ENCODE measurements at places on chromosomes 1 and 21. TPM values are rescaled to one million over a fixed set of nuclear protein-coding genes. Genes with fewer than 3 reads are reported as not detected.
A peak's percentile ranks its signal among the peaks of the same experiment; 100 is the strongest.

DNA sequence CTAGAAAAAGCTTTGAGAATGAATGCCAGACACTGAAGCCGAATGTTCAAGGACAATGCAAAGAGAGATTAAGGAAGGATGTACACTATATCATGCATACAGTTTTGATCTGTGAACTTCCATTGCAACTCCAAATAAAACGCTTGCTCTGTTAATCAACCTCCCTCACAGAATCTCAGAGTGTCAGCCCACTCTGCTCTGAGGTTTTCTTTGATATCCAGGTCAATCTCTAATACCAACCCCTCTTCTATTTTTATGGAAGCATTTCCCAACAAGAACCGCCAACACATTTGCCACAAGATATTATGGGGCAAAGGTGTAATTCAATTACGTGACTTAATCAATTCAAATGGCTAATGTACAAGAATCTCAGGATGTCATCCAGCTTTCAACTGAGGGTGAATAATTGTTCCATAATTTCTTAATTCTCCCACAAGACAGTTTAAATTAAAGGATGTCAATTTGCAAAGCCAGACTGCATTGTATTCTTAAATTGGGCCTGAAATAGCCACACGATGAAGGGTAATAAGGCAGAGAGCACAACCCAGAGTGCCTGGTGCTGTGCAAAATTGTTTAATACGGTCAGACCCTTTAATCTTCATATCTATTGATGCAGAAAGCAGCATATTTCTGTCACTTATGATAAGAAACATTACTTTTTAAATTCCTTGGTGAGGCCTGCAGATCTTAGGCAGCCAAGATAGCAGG is 459.2 kb upstream of the DAB1 start:
- DNase-seq, result no peak

- no peak for DNase-seq
Observed at GRCh38 chr1:944341-945325, 14.4 kb downstream of the NOC2L start.

DNA sequence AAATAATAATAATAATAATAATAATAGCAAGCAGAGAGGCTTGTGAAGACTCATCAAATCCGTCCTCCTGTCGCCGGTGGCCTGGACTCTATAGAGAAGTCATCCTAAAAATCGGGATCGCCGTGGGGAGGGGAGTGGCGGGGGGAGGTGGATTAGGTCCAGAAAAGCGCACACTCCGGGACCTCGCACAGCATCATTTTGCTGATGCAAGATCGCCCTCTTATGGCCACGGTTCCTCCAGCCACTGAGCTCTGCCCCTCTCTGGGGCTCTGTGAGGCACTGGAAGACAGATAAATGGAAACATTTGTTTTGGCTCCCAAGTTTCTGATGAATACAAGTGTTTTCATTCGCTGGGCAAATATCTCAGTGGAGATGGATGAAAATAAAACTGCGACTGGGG is 612.0 kb downstream of the MATN1 start:
- no peak for DNase-seq

GRCh38 chr1:23178950-23179349 is 10.3 kb upstream of the LUZP1 start:
- no peak for DNase-seq

- DNase-seq, result no peak
Observed at GRCh38 chr1:171484760-171485374, 463 bp upstream of the PRRC2C start.

GRCh38 chr1:215780139-215780538 is 213.0 kb downstream of the KCTD3 start:
- DNase-seq, result no peak

GRCh38 chr1:66262208-66262963 is 271.6 kb upstream of the SGIP1 start:
- DNase-seq, result no peak

DNA sequence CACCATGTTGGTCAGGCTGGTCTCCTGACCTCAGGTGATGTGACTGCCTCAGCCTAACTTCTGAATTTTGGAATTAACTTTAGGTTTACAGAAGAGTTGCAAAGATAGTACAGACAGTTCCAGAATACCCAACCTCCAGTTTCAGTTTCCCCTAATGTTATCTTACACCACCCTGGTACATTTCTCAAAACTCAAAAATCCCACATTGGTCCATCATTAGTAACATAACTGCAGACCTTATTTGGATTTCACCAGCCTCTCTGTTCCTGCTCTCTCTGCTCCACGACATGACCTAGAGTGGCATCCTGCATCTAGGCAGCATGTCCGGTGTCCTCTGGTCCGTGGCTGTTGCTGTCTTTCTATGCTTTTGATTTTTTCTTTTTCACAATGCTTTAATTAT is 5.0 kb upstream of the ZC3H12A start:
- no peak for DNase-seq

GRCh38 chr1:45395582-45395981 is 55.3 kb upstream of the MUTYH start:
- DNase-seq, result no peak

DNA sequence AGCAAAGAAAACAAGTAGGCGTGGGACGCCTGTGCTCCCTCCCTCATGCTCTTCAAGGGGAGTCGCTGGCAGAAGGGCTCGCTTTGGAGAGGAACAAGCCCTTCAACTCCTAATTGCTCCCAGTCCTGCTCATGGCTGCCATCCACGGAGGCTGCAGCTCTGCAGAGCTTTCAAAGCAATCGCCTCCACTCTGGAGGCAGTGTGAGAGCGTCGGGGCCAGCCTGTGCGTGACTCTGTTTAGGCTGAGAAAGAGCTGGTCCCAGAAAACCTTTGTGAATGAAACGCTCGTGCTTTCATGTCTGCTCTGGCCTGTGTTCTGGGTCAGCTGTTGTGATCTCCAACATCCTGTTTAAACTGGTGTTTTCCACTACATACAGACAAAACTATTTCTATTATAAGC is 23.9 kb upstream of the RUNX1 start:
- no peak for DNase-seq

DNA sequence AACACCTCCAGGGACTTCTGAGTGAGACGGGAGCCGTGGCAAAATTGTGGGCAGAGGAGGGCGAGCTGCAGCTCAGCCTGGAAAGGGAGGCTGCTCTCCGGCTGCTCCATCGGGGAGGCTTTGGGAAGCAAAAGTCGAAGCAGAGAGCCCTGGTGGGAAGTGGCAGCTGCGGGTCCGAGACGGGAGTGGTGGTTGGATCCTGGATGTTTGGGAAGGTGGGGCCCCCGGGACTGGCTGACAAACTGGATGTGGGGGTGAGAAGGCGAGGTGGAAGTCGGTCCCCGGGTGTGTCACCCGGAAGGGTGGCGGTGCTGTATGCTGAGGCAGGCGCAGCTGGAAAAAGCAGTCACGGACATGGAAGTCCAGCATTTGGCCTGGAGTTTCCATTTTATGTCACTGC is 52.1 kb downstream of the KCNAB2 start:
- DNase-seq, result peak; percentile 42

DNA sequence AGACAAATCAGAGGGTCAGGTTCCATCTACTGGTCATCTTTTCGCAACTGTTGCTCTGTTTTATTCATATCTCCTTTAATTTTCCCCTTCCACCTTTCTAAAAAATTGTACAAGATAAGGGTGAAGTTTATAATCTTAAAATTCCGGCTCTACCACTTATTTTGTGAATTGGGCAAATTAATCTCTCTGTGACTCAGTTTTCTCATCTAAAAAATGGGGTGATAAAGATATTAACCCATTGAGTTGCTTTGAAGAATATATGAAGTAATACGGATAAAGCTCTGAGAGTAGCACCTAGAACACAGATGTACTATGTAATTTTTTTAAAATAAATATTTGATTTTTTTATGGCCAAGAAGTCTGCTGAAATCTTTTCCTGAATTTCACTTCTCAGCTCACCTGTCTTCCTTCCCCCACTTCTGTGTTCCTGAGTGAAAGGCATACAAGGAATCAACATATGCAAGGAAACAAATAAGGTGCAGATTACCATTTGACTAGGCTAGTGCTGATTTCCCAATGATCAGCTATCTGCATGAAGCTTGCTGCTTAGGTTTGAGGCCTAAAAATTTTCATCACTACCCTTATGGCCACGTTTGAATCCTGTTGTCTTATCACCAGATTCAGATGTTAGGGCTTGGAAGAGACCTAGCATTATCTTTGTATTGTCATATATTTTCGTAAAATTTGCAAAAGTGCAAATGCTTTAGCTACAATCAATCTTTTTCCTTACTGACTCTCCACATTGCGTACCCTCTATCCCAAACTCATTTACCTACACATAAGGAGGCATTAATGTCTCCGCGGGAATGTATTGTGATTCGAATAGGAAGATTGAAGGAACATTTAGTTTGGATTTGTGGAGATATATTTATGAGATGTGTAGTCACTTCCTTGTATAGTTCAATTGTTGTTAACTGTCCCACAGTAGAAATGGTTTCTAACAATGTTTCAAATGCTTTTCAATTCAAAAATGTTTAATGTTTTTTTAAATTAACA is 718.3 kb upstream of the PTBP2 start:
- DNase-seq, result no peak

GRCh38 chr1:7280347-7280960 is 490.6 kb upstream of the VAMP3 start:
- no peak for DNase-seq

DNA sequence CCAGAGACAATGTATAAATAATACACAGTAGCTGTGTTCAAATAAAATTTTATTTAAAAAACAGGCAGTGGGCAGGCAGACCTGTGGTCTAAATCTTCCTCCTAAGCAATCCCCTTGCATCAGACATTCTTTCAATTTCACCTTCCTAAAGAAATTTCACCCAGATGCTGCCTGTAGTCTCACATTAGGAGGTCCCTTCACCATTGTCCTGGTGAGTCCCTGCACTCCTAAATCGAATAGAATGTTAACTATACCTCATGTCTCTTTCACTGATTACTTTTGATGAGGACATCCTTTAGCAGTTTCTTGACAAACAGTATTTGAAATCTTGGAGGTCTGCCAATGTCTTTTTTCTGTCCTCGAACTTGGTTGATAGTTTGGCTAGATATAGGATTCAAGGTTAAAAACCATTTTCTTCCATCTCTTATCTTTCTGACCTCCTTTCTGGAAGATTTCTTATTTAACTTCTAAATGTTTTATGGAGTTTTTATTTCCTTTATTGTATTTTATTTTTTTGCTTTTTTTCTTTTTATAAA is 77.5 kb downstream of the LPGAT1 start:
- no peak for DNase-seq

DNA sequence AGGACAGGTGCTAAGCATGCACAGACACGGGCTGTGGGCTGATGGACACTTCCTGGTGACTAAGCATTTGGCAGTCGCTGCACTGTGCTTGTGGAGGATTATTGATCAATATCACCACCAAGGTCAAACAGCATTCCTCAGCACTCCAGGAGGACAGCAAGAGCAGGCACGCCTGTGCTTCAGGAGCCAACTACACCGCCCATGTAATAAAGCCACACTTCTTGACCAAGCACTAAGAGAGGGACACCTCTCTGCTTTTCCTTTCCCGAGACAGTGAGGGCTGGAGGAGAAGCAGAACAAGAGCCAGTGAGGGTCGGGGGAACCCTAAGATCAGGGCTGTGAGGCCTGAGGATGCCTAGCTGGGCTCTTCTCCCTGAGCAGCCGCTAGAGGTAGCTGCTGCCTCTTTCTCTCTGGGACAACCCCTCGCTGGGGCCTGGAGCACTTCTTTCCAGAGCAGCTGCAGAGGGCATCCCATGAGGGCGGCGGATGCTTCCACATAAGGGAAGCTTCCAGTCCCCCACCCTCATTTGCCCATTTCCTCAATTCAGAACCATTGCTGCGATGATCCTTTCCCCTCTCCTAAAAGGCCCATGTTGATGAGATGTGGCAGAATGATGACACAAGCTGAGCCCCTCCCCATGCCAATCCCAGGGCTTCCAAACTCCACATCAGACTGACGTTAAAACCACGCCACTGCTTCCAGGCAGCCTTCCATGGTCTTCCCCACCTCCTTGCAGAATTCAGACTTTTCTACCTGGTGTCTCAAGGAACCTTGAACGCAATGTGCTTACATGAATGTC is 19.1 kb downstream of the RAB7B start:
- DNase-seq, result no peak

DNA sequence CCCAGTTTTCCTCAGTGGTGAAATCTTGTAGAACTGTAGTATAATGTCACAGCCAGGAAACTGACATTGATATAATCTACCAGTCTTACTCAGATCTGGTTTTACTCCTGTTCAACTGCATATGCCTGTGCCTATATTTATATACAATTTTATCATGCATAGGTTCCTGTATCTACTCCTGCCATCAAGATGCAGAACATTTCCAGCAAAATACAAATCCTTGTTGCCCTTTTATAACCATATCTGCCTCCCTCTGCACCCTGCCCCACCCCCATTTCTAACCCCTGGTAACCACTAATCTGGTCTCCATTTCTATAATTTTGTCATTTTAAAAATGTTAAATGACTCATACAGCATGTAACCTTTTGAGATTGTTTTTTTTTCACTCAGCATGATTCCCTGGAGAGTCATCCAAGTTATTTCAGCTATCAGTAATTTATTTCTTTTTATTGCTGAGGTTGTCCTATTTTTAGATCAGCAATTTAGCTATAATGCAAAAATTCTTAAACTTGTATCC is 8.1 kb downstream of the UTP25 start:
- DNase-seq, result no peak

DNA sequence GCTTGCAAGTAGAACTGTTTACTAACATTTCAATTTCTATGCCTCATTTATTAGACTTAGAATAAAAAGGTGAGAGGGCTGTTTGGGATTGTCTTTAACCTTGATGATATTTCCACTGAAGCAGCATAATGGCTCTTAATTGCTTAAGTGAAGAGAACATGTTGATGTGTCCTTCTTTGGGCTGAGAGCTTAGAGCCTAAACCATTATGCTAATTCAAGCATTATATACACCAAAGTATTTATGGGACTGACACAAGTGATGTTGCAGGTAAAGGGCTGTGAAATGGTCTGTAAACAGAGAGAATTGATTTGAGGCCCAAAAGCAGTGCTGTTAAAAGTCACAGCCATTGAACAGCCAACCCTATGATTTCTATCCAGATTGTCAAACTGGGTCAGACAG is 113.9 kb downstream of the ATG4C start:
- no peak for DNase-seq

DNA sequence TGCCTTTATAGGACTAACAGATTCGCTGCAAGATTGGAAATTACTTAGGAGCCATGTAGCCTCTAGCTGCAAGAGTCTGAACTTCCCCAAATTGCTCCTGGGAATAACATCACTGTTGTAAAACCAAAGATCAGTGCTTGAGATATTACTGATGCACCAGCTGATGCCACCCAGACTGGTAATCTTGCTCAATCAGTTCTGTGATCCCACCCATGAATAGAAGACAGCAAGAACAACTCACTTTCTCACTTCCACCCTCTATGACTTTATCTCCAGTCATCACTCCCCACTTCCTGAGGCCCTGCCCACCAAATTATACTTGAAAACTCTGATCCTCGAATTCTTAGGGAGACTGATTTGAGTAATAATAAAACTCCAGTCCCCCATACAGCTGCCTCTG is 1011.1 kb downstream of the PLA2G4A start:
- DNase-seq, result no peak

Gene SCAF4
- 55.4 TPM for total RNA-seq

Gene RSPH1
- not detected for total RNA-seq

Gene CRNN
- not detected for total RNA-seq

Gene CYP4A22
- not detected for total RNA-seq

Gene ANGPTL1
- total RNA-seq, result not detected

Gene OR2T1
- total RNA-seq, result not detected

Gene MRAP
- not detected for total RNA-seq

Gene C4BPA
- not detected for total RNA-seq

Gene FMN2
- not detected for total RNA-seq

Gene PLEKHA6
- 0.13 TPM for total RNA-seq

Gene KTI12
- total RNA-seq, result 18.1 TPM

Gene GSTM1
- not detected for total RNA-seq

Gene SMIM1
- 1.6 TPM for total RNA-seq
